Fibroblast of skin of left biceps (primary cell): ENCODE measurements at places on chromosomes 2 and 18.

- no peak for DNase-seq
Measured at GRCh38 chr2:34121076-34121475, 522.0 kb upstream of the FAM98A start.

DNA sequence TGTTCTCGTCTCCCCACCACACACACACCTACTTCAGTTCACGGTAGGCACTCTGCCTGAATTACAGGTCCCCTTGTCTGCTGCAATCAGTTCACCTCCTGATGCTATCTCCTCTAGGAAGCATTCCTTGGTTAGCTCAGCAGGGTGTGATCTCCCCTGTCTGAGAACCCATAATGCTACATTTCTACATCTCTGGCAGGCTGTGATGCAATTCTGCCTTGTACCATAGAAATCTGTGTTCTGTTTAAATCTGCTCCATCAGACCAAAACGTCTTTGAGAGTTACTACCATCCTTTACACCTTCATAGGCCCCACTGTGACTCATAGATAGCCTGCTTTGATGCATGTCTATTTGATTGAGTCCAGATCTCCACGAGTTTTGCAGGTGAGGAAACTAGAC, 103.9 kb downstream of the TTC32 start:
- DNase-seq, result no peak

- no peak for DNase-seq
Measured at GRCh38 chr18:9612215-9612830, 2.0 kb downstream of the PPP4R1 start.

DNA sequence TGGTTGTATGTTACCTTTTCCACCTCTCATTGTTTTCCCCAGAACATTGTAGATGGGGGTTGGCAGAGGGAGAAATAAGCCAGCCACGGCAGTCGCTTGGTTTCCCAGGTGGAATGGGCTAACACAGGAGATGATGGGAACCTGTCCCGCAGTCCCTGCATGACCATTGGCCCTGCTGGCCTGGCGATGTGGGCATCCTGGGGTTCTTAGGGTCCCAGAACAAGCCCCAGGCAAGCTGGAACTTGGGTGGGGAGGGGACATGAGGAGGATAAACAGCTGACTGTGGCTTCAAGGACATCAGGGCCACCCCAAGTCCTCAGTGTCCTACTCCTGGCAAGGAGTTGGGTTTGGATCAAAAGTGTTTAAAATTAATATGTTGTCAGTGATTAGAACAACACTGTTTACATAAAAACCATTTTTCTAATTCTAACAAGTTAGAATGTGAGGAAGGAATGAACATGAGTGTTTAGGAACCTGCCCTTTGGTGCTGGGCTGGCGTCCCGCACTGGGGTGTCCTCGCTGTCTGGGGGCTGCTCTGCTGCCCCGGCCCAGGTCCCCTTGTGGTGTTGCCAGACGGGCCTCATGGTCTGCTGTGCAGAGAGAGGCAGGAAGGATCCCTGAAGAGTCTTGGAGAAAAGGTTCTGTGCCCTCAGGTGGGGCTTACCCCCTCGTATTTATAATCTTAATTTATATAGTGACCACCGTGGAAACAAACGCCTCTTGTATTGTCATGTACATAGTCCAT, 95.1 kb downstream of the USP40 start:
- no peak for DNase-seq

- no peak for DNase-seq
Measured at GRCh38 chr2:68745006-68745405, 10.4 kb downstream of the ARHGAP25 start.

DNA sequence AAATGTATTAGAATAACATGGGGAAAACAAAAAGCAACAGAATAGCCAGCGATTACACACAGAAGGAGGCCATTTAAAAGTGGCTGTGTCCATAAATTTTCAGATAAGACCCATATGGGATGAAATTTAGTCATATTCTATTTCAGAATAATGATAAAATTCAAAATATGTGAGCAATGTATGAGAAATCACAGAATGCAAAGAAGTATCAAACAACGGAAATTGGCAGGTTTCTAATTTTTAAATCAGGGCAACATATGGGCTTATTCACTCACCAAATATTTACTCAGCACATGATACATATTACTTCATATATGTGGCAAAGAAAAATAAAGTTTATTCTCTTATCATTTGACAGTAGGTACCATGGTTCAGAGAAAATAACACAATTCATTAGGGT, 208.5 kb downstream of the GRB14 start:
- DNase-seq, result no peak

- no peak for DNase-seq
Measured at GRCh38 chr2:66164470-66164869, 270.5 kb upstream of the MEIS1 start.

DNA sequence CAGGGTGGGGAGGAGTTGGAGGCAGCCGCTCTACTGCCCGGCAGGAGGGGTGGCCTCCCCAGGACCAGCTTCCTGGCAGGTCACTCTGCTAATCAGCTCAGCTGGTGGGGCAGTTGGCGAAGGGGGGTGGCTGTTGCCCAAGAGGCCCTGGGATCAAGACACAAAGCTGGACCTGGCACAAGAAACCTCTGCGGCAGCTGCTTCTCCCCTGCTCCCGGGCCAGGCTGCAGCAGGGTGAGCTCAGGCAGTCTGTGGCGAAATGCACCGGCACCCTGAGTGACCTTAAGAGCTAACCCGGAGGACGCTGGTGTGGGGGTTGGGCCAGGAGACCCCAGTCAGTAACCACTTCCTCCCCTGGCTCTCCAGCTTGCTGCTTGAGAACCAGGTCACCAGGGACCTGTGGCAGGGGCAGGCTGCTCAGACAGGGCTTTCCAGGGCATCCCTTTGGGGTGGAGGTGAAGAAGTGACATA, 31.1 kb downstream of the TOGARAM2 start:
- DNase-seq, result no peak

DNA sequence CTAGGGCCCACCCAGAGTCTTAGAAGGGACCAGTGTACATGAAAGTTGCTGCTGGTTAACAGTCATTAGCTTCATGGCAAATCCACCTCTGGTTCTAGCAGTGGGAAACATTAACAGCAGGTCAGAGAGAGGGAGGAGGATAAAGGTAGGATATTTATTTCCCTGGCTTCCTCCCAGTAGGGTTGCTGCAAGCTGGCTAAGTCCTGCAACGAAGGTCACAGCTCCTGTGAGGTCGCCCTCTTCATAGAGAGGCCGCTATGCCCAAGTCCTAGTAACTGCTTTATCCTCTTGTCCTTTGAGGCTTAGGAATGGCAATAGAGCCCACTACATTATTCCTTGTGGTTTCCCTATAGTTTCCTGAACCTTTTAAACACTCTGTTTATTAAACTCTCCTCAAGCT, 84.0 kb upstream of the ACSL3 start:
- no peak for DNase-seq

- no peak for DNase-seq
Measured at GRCh38 chr2:37412231-37412630, 67.8 kb downstream of the QPCT start.

- DNase-seq, result no peak
Measured at GRCh38 chr2:55150834-55151233, 81.3 kb downstream of the CLHC1 start.

DNA sequence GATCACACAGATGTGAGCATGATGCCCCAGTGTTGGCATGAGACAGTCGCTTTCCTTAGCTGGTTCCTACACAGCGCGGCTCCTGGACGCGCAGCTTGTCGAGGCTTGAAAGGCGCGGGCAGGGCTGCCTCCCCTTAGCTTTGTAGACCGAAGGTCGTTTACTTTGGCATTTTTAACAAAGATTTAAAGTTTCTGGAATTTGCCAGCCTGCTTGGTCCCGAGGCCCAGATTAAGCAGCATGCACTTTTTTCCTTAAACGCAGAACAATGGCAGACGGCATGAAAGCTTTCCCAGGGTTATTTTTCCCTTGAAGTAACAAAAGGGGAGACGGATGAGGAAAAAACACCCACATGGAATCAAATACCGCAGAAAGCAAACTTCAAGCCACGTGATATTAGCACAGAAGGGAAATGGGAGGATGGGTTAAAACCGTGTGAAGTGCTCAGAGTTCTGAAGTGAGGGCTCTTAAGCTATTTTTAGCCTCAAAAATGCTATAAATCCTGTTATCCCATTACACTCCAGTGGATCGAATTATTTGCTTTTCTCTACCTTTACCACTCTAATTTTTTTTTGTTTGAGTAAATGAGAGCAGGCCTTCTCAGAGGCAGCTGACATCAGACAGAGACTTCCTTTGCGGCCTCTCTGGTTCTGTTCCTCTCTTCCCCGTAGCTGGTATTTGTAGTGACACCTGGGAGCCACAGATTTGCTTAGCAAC, 55.7 kb downstream of the NPAS2 start:
- DNase-seq, result no peak

GRCh38 chr2:192578780-192579179, 384.0 kb upstream of the TMEFF2 start:
- DNase-seq, result no peak

DNA sequence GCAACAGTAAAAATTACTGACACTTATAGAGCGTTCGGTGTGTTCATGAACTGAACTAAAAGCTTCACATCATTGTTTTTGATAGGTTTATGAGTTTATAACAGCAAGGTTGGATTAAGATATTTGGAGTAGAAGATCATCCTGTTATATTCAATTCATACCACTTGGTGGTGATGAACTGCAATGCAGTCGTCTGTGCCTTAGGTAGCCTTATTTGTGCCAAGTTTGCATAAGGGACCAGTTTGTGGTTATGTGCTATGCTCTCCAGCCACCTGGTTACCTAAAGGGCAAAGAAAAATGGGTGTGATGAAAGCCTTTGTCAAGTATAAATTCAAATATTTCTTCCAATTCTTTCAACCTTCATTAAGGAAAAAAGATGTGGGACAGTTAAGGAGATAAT, 150.9 kb upstream of the KCNH7 start:
- no peak for DNase-seq

GRCh38 chr2:204560902-204561301, 15.6 kb downstream of the PARD3B start:
- DNase-seq, result no peak

- no peak for DNase-seq
Measured at GRCh38 chr18:49668574-49669275, 106.9 kb downstream of the LIPG start.

DNA sequence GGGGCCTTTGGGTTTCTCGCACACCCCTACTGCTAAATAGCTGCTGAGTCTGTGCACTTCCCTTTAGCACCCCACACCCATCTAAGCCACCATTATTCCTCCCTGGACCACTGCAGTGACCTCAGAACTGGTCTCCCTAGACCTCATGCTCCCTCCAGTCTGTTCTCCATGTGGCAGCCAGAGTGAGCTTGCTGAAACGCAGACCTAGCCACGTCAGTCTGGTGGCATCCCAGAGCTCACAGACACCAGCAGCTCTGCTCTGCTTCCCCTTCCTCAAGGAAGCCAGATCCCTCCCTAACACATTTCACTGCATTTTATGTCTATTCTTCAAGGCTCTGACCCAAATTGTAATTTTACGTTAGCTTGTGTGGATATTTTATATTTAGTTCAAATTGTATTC, 144.4 kb downstream of the DYSF start:
- DNase-seq, result no peak

GRCh38 chr2:123993728-123994323, 31.3 kb upstream of the CNTNAP5 start:
- no peak for DNase-seq

DNA sequence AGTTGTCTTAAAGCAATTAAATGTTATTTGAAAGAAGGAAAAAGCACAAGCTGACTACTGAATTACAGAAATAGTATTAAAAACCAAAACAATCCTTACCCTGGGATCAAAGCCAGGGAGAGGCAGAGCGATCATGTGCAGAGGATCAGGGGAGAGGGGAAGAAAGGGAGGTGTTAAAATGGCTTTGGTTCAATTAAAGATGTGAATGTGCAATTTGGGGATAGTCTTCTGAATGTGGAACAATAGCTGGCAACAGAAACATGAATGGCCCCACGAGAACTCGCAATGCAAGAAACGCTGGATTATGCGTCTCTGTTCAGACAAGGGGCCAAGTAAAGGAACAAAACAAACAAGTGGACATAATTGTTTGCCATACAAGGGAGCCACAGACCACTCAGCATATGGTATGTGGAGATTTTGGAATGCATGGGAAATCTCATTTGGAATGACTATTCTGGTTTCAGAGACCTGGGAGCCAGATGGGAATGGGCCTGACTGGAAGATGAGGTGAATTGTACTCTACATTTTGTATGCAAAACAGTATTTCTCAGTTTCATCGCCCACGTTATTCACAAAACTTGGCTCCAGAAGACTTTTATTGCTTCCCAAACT, 155.4 kb downstream of the SLC4A3 start:
- no peak for DNase-seq

- DNase-seq, result no peak
Measured at GRCh38 chr2:98538280-98539041, 69.9 kb downstream of the COA5 start.

DNA sequence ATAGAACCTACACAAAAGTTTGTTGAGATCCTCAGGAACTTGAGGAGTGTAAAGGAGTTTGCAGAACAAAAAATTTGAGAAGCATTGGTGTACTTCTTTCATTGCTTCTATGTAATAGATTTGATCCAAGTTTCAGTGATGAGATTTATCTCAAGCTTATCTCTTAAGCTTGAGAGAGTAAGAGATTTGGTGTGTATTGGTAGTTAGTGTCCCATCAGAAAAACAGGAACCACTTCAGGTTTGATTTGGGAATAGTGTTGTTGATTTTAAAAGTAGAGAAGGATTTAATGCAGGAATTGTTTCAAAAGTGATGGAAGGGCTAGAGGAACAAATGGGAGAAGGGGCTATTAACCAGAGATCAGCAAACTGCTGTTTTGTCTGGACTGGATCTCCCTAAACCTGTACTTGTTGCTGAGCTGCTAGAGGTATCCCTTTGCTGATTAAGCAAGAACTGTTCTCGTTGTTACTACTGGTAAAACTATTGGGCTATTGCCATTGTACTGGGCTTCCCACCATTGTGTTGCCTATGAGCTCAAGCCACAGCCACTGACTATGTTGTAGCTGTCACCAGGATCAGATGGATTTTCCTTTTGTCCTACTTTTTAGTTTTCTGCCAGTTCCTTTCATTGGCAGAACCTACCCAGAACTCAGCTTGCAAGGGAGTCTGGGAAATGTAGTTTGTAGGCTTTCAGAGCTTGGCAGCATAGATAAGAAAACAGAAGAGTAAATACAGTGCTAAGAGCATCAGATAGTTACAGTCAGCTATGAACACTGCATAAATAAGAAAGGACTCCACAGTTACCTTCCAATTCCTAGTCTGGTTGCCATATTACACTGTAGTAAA, 39.3 kb downstream of the RAB10 start:
- DNase-seq, result no peak

- DNase-seq, result no peak
Measured at GRCh38 chr2:190435031-190435670, 27.0 kb downstream of the MFSD6 start.

- DNase-seq, result no peak
Measured at GRCh38 chr2:152097290-152097800, 1.5 kb downstream of the CACNB4 start.

GRCh38 chr18:56321470-56321869, 316.9 kb downstream of the TXNL1 start:
- no peak for DNase-seq
